EL (cell line): ENCODE measurements at places on chromosomes 7 and 10.

- DNase-seq: no peak
These were observed 293.6 kb upstream of the ZMIZ1 start for GRCh38 chr10:78774999-78775711.

DNA sequence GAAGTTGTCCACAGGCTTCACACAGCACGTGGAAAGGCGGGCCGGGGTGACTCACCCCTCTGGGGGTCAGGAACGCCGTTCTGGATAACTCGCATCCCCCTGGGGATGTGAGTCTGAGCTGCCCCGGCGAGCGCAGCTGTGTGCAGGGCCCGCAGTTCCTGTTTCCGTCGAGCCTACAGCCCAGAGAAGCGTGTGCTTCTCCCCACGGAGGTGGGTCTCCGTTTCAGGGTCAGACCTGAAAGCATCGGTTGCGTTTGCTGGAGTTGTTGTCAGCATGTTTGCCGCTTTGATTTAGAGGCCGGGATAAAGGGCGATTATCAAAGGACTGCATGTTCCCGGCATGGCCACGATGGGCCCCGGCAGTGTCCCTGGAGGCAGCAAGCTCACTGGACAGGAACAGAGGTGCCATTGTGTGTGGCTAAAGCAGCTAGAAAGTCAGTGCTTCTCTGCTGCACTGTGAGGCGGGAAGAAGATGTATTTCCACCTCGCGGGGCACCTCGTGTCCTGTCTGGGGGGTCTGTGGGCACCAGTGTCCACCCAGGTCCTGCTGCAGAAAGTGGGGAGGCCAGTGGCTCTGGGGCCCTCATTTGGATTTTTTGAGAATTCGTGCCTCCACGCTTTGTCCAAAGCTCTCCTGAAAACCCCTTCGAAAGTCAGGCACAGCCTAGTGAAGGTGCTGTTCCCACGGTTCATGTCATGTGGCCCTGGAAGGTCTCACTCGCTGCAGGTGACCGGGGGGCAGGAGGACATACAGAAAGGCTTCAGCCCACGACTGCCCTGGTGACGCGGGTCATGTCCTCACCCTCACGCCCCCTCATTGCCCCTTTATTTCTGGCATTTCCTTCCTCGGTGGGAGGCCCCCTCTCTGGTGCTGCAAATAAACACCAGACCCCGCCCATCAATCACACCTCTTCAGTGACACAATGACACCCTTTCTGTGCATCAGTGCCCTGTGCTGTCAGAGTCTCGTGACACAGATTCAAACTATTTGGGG, 27.4 kb upstream of the GDI2 start:
- DNase-seq: no peak

DNA sequence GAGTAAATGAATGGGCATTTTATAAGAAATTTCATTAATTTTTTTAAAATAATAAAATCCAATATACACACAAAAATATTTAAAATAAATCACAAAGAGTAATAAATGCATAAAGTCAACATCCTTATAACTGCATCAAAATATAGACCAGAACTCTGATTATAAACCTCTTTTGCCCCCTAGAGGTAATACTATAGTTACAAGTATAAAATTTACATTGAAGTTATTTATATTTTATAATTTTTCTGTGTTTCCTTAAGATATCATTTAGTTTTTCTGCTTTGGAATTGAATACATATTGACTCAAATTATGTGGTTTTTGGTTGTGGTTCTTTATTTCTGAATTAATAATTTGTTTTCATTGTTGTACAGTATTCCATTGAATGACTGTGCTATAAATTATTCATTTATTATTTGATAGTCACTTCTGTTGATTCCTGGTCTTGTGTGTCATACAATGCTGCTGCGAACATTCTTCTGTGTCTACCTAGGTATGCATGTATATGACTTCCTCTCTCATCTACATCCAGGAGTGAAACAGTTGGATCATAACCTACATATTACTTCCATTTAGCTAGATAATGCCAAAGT, 673.6 kb downstream of the IPMK start:
- DNase-seq: no peak

DNA sequence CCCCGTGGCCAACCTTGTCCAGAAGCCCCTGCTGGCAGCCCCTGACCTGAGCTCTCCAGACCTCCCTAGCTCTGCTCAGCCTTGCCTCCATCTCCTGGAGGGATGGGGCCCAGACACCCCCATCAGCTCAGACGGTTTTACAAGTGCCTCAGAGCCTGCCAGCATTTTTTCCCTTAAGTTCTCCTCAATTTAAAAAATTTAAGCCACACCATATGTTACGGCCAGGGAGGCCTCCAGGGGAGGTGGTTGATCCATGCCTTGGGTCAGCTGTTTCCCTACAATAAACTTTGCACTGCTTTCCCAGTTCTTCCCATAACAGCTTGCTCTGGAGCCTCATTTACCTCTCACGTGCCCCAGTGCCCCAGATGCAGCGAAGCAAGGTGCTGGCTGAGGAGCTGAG, 143.5 kb downstream of the RGS10 start:
- DNase-seq: no peak

GRCh38 chr10:121865554-121865953, 62.3 kb downstream of the ATE1 start:
- no peak for DNase-seq

GRCh38 chr10:98414932-98415730, at the start of gene PYROXD2:
Gene PYROXD2 (minus strand): TSS chr10:98415182. CDS start chr10:98415135, 47 bp downstream.
- DNase-seq: peak; percentile 94

DNA sequence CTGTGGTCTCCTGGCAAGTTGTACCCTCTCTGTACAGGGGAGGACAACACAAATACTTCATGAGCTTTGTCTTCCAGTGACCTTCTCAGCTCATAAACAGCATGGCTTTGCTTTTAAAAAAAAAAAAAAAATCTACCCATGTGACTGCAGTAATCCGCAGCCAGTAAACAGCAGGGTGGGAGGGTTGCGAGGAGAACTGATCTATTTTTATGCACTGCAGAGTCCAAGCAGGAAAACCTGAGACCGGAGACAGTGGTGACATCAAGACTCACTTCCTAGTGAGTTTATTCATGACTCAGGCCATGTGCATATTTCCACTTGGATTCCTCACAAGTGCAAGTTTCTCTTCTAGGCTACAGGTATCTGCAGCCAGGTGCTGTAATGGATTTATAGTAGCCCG, 127.9 kb downstream of the NRF1 start:
- DNase-seq: peak; percentile 8

GRCh38 chr7:50640256-50640655, 75.1 kb upstream of the DDC start:
- no peak for DNase-seq

DNA sequence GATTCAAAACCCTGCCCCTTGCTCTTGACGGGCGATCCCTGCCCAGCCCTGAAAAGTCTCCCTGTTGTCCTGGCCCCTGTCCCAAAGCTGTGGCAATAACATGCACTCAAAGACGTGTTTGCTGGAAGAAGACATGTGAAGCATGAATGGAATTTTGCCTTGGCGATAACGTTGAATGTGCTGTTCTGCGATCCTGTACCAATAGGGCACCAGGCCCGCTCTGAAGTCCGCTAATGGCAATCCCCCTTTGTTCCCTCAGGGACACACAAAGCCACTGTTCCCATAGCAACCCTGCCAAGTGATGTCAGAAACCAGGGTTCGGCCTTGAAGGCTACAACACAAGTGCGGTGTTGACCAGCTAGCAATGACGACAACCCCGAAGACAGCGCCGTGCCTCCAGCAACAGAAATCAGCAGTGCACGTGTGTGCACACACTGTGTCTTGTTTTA, 284.6 kb downstream of the KLF6 start:
- peak; percentile 13 for DNase-seq

- no peak for DNase-seq
These were observed 83.1 kb upstream of the AGBL3 start for GRCh38 chr7:134903073-134903790.

DNA sequence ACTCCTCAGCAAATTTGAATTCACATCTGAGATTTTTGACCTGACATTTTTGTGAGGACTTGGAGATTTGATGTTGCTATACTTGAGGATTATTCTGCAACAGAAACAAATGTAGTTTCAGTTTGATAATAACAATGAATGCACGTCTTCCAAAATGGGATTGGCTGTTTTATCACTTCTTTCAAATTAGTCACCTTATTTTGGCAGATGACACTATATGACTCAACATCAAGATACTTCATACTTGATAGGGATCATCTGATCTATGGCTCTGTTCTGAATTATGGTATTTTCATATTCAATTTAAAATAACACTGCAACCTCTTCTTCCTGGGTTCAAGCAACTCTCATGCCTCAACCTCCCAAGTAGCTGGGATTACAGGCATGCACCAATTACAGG, 24.2 kb downstream of the ARL5B start:
- peak; percentile 80 for DNase-seq

GRCh38 chr10:3892440-3893425, 107.7 kb upstream of the KLF6 start:
- DNase-seq: peak; percentile 58

- DNase-seq: peak; percentile 82
These were observed 521 bp downstream of the LIMK1 start for GRCh38 chr7:74083928-74084721.

- DNase-seq: peak; percentile 16
These were observed 14.8 kb downstream of the ACSM6 start for GRCh38 chr10:95208702-95209391.

- DNase-seq: peak; percentile 75
These were observed 15.8 kb upstream of the BNIP3 start for GRCh38 chr10:131997366-131998049.

- no peak for DNase-seq
These were observed 42.3 kb downstream of the HIP1 start for GRCh38 chr7:75696263-75697037.

DNA sequence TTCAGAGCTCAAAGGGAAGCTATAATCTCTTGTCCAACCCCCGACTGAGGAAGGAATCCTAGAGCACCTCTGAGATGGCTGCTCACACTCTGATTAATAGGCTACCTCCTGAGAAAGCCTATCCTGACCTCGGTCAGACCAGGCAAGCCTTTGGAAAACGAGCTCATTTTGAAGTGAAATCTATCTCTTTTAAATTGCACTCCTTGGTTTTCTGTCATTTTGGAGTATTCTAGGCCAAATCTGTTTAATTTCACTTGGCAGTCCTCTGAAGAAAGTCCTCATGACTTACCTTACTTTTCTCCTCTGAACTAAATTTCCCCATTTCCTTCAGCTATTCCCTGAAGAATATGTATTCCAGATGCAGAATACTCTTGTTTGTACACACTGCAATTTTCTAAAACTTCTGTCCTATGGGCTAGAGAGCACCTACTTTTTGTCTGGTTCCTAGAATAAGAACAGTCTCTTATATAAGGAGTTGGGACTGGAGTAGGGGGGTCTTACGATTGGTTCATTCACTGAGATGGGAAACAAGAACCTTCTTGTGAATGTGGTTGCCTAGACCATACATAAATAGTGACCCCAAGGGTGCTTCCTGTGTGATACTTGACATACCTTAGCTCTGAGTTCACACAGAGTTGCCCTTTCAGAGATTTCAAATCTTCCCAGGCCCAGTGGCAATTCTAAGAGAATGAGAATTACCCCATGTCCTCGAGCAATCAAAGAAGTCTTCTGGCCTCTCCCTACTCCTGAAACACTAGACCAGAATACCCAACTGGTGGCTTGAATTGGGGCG, 31.9 kb upstream of the HPS1 start:
- peak; percentile 58 for DNase-seq

DNA sequence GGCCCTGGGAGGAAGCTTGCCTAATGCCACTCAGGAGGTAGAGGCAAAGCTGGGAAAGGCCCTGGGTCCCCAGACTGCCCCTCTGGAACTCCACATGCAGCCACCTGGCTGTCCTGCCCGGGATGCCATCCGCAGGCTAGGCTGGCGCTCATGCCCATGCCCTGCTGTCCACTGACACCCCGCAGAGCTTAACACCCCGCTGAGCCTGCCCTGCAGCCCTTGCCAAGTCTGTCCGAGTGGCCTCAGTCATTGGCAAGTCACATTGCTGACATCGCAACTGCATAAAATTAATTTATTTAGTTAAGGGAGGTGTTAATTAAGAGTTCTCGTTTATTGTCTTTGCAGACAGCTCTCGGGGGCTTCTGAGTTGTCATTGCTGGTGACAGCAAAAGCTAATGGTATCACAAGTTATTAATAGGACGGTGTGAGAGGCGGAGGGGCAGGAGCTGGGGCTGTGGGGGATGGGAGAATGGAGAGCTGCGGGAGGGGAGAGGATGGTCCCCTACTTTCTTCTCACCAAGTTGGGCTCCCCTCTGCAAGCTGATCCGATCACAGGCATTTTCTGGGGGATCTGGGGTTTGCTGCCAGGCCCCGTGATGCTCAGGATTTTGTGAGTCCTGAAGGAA, 55.6 kb upstream of the PCBD1 start:
- no peak for DNase-seq

GRCh38 chr7:20786779-20787659, at the start of gene SP8:
Gene SP8 (minus strand): TSS chr7:20786886. CDS start chr7:20786798, 88 bp downstream.
- DNase-seq: no peak

- DNase-seq: peak; percentile 72
These were observed 4.8 kb downstream of the DOCK4 start for GRCh38 chr7:112201411-112201810.

DNA sequence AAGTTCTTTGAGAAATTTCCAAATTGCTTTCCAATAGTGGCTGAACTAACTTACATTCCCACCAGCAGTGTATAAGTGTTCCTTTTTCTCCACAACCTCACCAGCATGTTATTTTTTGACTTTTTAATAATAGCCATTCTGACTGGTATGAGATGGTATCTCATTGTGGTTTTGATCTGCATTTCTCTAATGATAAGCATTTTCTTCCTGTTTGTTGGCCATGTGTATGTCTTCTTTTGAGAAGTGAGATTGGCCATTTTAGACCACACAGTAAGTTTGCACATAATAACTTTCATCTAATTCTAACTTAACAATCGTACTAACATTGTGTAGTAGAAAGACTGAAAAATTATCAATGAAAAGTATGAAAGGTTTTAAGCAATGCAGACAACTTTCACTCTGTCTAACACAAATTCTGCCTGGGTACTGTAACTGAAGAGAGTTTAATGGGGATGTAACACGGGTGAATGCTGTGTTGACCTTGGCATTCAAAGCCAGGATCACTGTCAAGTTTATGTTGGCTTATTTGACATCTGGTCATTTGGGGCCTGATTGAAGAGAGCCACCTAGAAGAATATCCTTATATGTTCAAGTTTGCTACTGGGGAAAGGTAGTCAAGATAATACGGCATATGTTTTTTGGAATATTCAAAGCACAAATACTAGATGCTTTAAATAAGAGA, 50.4 kb downstream of the FAM171A1 start:
- DNase-seq: peak; percentile 50

- no peak for DNase-seq
These were observed 358.5 kb upstream of the AKR1E2 start for GRCh38 chr10:4467481-4467880.

GRCh38 chr7:2542011-2542915, 13.1 kb downstream of the BRAT1 start:
- DNase-seq: no peak

DNA sequence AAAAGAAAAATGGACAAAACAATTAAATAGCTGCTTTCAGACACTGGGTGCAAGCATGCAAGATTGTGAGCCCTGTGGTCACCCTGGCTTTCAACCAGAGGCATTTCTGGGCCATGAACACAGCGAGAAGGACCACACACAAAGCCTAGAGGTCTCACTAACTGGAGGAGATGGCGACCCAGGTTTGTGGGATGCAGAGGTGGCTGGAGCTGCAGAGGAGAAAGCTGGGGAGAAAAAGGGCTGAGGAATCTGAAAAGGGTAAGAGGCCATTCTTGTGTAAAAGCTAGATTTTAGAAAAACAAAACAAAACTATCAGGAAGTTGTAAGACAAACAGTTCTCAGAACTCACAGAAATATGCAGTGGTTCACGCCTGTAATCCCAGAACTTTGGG, 30.1 kb upstream of the PTPRN2 start:
- DNase-seq: peak; percentile 29
